ENCODE measurements at places on chromosomes 5 and 9. TPM values are rescaled to one million over a fixed set of nuclear protein-coding genes. Genes with fewer than 3 reads are reported as not detected.

- no peaks in the 10 kb centered on the region for H3K27me3 ChIP-seq
- no peak overlapping the region for H3K27ac ChIP-seq
- no peaks in the 10 kb centered on the region for H3K4me1 ChIP-seq
- no peak for DNase-seq
- no peaks in the 10 kb centered on the region for H3K36me3 ChIP-seq
These were observed 143.7 kb downstream of the ARHGAP26 start for GRCh38 chr5:142913728-142914338.

GRCh38 chr9:75087289-75087823 lies 599 bp downstream of the NMRK1 start:
- peak overlapping the region; percentile 95 for H3K4me3 ChIP-seq
- no peaks in the 10 kb centered on the region for H3K27me3 ChIP-seq
- peak; percentile 65 for DNase-seq
- H3K36me3 ChIP-seq, result peaks cover 5% of the 10 kb centered on the region

DNA sequence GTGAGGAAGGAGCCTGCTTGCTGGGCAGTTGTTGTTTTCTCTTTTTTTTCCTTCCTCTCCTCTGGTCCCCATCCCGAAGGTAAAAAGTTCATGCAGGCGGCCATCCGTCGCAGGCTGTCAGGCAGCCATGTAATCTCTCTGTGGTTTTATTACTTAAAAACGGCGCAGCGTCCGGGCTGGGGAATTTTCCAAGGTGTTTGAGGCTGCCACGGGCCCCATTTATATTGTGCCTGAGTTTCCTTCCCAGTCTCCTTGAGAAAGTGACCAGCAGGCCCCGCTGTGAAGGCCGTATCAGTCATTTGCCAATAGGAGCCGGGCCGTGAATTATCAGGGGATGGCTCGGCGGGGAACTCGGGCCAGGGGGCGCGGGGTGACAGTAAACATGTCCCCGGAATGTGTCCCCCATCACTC lies 289.7 kb downstream of the PBX3 start:
- no peaks in the 10 kb centered on the region for H3K4me1 ChIP-seq
- H3K36me3 ChIP-seq, result no peaks in the 10 kb centered on the region
- H3K27me3 ChIP-seq, result peaks cover 14% of the 10 kb centered on the region

SLC25A2 gene
- 0.59 TPM for total RNA-seq

- H3K36me3 ChIP-seq, result no peaks in the 10 kb centered on the region
- no peaks in the 10 kb centered on the region for H3K27me3 ChIP-seq
- peaks cover 30% of the 10 kb centered on the region for H3K4me1 ChIP-seq
These were observed 226.1 kb downstream of the NR3C1 start for GRCh38 chr5:143177263-143177983.

GLDC gene
- total RNA-seq, result 0.72 TPM

DNA sequence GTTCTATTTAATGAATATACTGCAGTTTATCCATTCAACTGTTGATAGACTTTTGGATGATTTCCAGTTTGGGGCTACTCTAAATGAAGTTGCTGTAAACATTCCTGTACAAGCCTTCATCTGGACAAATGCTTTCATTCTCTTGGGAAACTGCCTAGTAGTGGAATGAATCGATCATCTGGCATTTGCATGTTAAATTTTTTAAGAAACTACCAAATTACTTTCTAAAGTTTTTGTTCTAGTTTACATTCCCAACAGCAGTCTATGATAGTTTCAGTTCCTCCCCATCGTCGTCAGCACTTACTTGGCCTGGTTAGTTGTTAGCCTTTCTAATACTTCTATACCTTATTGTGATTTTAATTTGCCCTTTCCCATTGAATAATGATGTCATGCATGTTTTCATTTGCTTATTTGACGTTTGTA lies 306.3 kb downstream of the FER start:
- H3K4me3 ChIP-seq, result no peak overlapping the region
- no peaks in the 10 kb centered on the region for H3K27me3 ChIP-seq
- peaks cover 8% of the 10 kb centered on the region for H3K4me1 ChIP-seq

- H3K27ac ChIP-seq, result no peak overlapping the region
- no peak for DNase-seq
- H3K27me3 ChIP-seq, result no peaks in the 10 kb centered on the region
- H3K4me3 ChIP-seq, result no peak overlapping the region
These were observed 45.2 kb downstream of the ADRA1B start for GRCh38 chr5:159961176-159962160.

- H3K4me3 ChIP-seq, result no peak overlapping the region
- H3K36me3 ChIP-seq, result no peaks in the 10 kb centered on the region
- peaks cover 32% of the 10 kb centered on the region for H3K4me1 ChIP-seq
- peak overlapping the region; percentile 2 for H3K27ac ChIP-seq
- no peak for DNase-seq
These were observed 485.2 kb downstream of the RAB3C start for GRCh38 chr5:59067956-59068656.

DNA sequence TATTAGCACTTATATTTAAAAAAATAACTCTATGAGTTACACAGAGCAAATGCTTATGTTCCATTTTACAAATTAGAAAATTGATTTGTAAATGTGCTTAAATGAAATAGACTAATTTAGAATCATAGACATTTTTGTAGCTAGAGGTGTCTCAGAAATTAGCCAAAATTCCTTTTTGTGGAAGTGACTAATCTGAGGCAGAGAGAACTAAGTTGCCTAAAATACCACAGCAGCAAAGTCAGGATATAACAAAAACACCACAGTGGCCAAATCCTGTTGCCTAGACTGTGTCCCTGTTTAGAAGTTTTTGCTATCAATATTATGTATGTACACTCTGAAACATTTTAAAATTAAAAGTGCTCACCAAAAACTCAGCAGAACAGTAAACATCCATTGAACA lies 18.7 kb downstream of the ADAMTSL1 start:
- H3K27ac ChIP-seq, result peak overlapping the region; percentile 98
- DNase-seq, result no peak
- H3K36me3 ChIP-seq, result peaks cover 28% of the 10 kb centered on the region
- H3K27me3 ChIP-seq, result no peaks in the 10 kb centered on the region
- H3K4me3 ChIP-seq, result no peak overlapping the region

GRCh38 chr9:107068581-107068980 lies 205.6 kb downstream of the ZNF462 start:
- H3K4me3 ChIP-seq, result no peak overlapping the region
- no peaks in the 10 kb centered on the region for H3K36me3 ChIP-seq
- no peak for DNase-seq
- H3K27me3 ChIP-seq, result peaks cover 2% of the 10 kb centered on the region

DNA sequence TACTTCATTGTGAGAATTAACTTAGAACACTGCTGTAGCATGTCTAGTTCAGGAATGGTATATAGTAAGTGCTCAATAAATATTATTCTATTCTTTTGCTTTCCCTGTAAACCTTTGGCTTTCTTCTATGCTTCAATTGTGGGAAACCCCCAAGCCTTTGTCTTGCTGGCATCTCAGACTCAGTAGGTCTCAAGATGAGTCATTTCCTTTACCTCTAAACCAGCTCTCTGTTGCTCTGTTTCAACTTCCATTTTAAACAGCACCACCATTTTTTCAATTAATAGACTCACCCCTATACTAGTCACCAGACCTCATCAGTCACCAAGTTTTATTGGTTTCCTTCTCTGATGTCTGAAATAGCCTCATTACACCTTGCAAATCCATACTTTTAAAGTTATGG lies 43.5 kb downstream of the DMAC1 start:
- no peaks in the 10 kb centered on the region for H3K4me1 ChIP-seq
- H3K36me3 ChIP-seq, result no peaks in the 10 kb centered on the region

- no peaks in the 10 kb centered on the region for H3K27me3 ChIP-seq
- H3K4me1 ChIP-seq, result no peaks in the 10 kb centered on the region
- no peak for DNase-seq
- no peak overlapping the region for H3K4me3 ChIP-seq
These were observed 558.0 kb downstream of the TLR4 start for GRCh38 chr9:118262191-118262590.

ACSL6 gene
- not detected for total RNA-seq

- peaks cover 2% of the 10 kb centered on the region for H3K27me3 ChIP-seq
- no peaks in the 10 kb centered on the region for H3K4me1 ChIP-seq
- DNase-seq, result no peak
- H3K36me3 ChIP-seq, result no peaks in the 10 kb centered on the region
- H3K4me3 ChIP-seq, result no peak overlapping the region
- no peak overlapping the region for H3K27ac ChIP-seq
These were observed 378.0 kb downstream of the MLLT3 start for GRCh38 chr9:20244271-20244670.

NINJ1 gene
- total RNA-seq, result 33.6 TPM

GRCh38 chr5:150783422-150783928 lies 4.9 kb downstream of the SMIM3 start:
- DNase-seq, result no peak
- peak overlapping the region; percentile 87 for H3K27ac ChIP-seq
- peaks cover 76% of the 10 kb centered on the region for H3K4me1 ChIP-seq

DNA sequence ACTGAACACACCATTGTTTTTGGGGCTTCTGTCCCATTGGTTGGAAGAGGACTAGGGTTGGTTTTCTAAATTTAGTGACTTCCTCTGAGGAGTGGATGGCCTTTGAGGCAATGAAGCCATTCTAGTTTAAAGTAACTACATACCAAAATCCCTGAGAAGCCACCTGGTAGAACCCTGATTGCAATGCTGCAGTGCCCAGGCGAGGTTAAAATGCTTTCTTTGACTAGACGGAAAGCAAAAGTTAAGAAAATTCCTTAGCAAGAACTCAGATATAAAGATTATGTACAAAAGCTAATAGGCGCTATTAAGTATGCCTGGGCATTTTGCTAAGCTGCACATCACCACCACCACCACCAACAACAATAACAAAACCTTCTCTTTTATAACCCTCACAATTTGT lies 20.6 kb downstream of the GLRX start:
- no peak overlapping the region for H3K4me3 ChIP-seq
- H3K36me3 ChIP-seq, result peaks cover 5% of the 10 kb centered on the region
- no peaks in the 10 kb centered on the region for H3K27me3 ChIP-seq
- H3K4me1 ChIP-seq, result peaks cover 4% of the 10 kb centered on the region

PCDHGA4 gene
- 6.8 TPM for total RNA-seq
